ENCODE measurements at places on chromosomes 5 and 9.

DNA sequence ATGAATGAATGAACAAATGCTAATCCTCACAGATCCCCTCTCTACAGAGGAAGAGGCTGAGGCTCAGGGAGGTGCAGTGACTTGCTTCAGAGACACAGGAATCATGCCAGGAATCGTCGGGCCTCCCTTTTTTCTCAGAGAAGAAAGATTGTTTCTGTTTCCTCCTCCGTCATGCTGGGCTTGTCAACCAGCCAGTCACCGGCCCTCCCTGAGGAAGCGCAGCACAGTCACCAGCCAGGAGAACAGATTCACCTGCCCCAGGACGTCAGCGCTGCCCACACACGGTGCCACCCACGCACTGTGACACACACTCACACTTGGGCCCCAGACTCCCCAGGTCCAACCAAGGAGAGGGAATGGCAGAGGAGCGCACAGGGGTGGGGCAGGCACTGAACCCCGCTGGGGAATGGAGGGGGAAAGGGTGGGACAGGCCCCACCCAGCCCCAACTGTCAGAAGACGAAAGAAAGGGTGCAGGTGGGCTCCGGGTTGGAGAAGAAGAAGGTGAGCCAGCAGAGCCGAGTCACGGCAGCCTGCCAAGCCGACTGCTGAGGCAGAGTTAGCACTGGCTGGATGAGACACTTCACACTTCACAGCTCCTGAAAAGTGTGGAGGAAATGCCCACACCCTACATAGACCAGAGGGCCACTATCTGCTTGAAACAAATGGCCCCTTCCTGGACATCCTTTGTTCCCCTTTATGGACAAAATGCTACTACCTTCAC is 13.8 kb upstream of the ERGIC1 start:
- no peak for DNase-seq

- DNase-seq, result no peak
These were observed 114.8 kb upstream of the ANKH start for GRCh38 chr5:14986413-14986812.

DNA sequence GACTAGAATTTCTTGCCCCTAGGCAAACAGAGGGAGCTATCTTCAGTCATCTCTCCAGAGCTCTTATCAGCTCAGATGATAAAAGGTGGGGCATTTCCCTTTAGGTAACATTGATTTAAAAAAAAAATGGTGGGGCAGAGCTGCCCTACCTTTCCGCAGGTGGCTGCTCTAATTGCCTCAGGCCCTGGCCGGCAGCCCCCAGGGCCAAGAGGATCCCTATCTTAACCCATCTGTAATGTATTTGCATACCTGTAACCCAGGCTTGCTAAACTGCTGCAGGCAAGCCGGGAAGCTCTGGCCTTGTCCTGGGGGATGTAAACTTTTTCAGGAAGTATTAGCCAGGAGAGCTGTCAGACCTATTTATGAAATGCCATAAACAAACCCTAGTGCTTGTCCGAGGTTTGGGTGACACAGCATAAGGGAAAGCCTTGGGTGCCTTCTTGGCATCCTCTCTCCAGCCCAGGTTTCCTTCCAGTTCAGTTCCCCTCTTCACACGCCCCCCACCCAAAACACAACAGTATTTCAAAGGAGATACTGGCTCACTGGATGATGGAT is 20.9 kb upstream of the ZSWIM6 start:
- no peak for DNase-seq

DNA sequence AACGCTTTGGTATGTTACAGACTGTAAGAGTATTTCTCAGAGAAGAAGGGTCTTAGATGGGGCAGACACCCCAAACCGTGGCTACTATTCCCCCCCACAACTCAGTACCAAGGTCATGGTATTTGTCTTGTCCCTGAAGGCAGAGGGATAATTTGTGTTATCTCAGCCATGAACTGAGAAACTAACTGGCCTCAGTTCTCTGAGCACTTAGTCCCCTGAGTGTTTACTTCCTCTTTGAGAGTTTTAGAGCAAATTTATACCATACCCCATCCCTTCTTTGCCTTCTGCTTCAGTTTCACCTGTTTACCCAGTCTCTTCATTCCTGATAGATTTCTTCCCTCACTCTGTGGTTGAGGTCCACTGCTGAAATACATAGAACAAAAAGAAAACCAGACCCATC is 183.9 kb downstream of the LRRC70 start:
- DNase-seq, result no peak

DNA sequence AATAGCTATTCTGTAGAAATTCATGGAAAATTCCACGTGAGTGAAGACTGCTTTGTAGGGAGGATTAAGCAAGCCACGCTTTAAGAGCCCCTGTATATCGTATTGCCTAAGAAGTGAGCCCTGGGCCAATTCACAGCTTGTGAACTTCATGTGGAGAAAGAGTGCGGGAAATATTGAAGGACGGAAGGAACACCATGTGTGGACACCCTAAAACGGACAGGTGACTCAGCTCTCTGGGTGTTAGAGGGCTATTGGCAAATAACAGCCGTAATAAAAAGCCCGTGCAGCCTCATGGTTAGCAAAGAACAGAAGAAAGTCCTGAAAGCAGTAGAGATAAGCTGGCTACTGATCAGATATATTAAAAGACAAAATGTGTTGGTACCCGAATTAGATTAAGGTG is 26.4 kb downstream of the ZNF366 start:
- DNase-seq, result no peak
